ENCODE measurements at places on chromosomes 5 and 9.
A peak's percentile ranks its signal among the peaks of the same experiment; 100 is the strongest.

GRCh38 chr5:39478863-39479262, 54.1 kb upstream of the DAB2 start:
- DNase-seq: no peak

- no peak for DNase-seq
Observed at GRCh38 chr9:36992501-36993316, 41.4 kb downstream of the PAX5 start.

GRCh38 chr9:18255158-18255629, 218.8 kb upstream of the ADAMTSL1 start:
- DNase-seq: peak; percentile 75

- no peak for DNase-seq
Observed at GRCh38 chr5:154244476-154244875, 53.9 kb downstream of the GALNT10 start.

- peak; percentile 26 for DNase-seq
Observed at GRCh38 chr9:118473521-118473920, 769.3 kb downstream of the TLR4 start.

DNA sequence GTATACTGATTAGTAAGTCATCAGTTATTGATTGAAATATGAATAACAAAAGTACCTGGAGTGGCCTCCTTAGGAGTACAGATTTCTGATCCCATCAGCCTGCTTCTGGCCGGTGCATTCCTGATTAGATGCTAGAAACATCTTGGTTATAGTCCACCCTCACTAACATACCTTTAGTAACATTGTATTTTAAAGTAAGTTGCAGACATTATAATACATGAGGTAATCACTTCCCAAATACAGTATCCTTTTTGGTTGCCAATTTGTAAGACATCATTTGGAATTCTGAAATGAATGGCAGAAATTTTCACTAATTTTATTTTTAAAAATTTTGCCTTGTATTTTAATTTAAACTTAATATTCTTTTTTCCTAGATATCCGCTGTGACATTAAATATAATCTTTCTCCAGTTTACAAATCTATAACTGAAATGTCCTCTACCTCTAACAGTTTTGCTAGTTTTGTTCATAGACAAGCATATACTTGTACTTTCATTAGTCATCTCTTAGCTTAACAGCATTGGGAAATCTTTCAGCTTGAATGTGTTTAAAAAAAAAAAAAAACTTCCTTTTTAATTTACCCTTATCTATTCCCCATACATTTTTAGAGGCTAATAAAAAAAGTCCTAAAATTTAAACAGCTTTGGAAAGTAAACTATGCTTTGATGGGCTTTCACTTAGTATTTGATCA, 178.9 kb downstream of the XRCC4 start:
- no peak for DNase-seq

GRCh38 chr5:170986598-170986997, 124.8 kb downstream of the RANBP17 start:
- no peak for DNase-seq

- DNase-seq: no peak
Observed at GRCh38 chr5:139976703-139977102, 66.4 kb downstream of the NRG2 start.

DNA sequence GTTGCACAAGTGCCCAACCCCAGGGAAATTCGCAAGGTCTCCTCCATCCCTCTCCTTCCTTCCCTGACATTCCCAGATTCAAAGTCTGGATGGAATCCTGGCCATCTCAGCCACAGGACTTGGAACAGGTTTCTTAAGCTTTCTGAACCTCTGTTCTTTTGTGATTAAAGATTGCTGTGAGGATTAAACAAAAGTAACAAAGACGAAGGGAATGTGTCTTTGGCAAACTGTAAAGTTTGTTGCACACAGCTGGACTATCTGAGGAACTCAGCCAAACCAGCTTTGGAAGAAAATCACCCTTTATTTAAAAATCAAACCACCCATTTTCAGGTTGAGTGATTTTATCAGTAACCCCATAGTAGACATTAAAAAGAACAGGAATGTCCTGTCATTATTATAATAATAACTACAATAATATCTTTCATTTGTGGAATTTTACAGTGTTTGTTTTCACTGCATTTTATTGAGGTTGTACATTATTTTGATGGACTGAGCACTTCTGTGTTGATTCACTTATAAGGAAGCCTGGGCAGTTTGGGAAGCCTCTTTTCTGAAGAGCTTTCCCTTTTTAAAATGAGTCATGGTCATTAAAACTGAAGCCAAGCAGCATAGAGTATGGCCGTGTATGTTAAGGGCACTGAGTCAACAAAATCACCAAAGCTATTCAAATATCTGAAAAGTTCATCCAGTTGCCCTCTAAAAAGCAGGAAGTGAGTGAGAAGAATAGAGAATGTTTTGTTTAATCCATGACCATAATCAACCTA, 310.2 kb downstream of the AGTPBP1 start:
- DNase-seq: no peak

DNA sequence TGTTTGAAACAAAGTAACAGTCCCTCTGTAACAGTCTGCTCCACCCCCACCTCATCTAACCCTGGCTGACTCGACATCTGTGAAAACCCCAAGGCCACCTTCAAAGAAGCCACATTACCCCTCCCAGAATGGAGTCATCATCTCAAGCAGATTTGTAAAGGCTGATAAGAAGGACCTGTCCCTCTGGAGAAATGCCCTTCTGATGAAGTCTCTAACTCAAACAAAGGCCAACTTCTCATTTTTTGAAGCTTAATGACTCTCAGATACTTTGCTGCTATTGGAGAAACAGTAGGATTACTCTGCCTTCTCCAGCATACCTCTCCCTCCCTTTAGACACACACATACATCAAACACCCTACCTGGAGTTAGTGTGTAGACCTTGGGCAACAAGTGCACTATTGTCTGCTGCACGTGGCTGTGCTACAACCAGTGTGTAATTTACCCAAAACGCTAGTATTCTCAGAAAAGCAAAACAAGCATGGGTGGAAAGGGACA, 5.3 kb upstream of the SUSD1 start:
- no peak for DNase-seq

- no peak for DNase-seq
Observed at GRCh38 chr9:16482764-16483163, 387.7 kb downstream of the BNC2 start.

- no peak for DNase-seq
Observed at GRCh38 chr5:116771466-116772151, 197.0 kb upstream of the SEMA6A start.

DNA sequence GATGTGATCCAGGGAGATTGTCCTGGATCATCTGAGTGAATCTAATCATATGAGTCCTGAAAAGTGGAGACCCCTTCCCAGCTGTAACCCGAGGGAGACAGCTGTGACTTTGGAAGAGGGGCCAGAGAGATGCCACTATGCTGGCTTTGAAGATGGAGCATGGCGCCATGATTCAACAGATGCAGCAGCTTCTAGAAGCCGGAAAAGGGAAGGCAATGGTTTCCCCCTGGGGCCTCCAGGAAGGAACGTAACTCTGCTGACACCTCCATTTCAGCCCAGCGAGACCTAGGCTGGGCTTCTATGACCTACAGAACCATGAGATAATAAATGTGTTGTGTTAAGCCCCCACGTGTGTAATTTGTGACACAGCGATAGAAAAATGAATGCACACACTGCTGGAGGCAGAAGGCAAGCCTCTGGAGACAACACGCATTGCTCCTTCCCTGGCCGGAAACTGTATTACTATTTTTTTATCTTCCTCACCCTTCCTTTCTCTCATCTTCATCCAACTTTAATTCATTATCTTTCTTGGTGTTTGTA, 16.6 kb upstream of the SARDH start:
- no peak for DNase-seq

- no peak for DNase-seq
Observed at GRCh38 chr5:173624282-173624681, 7.8 kb upstream of the BOD1 start.

GRCh38 chr5:2373631-2374030, 377.8 kb downstream of the IRX2 start:
- DNase-seq: no peak

DNA sequence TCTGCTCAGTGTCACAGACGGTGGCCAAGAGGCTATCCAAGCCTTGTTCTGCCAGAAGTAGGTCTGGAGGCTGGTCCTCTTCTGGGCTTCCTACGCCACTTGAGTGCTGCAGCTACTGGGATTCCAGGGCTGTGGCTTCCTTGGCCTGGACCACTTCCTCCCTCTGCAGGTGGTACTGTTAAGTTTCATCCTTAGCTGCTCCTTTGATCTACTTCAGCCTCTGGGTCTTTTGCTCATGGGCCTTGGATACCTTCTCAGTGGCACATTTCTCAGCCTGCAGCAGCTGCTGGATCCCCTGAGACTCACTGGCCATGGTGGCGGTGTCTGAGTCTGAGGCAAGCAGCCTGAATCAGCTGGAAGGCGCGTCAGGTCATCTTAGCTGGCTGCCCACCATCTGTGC, 10.3 kb downstream of the CNOT8 start:
- peak; percentile 48 for DNase-seq
